ENCODE measurements at places on chromosomes 11 and 22. TPM values are rescaled to one million over a fixed set of nuclear protein-coding genes. Genes with fewer than 3 reads are reported as not detected.

GRCh38 chr22:49299821-49300231, 527.8 kb downstream of the BRD1 start:
- no peaks in the 10 kb centered on the region for H3K27me3 ChIP-seq
- H3K4me3 ChIP-seq: no peak overlapping the region
- no peak for DNase-seq
- no peaks in the 10 kb centered on the region for H3K36me3 ChIP-seq

Gene OR6M1
- not detected for total RNA-seq

GRCh38 chr11:115207166-115207591, 297.0 kb downstream of the CADM1 start:
- H3K27ac ChIP-seq: no peak overlapping the region
- no peaks in the 10 kb centered on the region for H3K4me1 ChIP-seq
- no peak overlapping the region for H3K4me3 ChIP-seq
- DNase-seq: no peak
- H3K36me3 ChIP-seq: no peaks in the 10 kb centered on the region

Gene DEAF1
- 66.3 TPM for total RNA-seq

DNA sequence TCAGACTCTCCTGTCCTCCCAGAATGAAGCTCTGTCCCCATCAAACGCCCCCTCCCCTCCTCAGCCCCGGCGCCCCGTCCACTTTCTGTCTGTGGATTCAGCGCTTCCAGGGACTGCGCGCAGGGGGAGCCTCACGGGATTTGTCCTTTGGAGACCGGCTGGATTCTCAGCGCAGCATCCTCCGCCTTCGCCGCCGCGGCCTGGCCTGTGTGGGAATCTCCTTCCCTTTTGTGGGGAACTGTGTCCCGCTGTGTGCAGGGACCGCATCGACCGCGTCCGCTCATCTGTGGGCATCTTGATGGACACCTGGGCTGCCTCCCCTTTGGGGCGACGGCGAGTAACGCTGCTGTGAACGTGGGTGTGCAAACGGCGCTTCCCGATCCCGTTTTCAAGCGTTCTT, 1.1 kb upstream of the SCT start:
- H3K4me3 ChIP-seq: peak overlapping the region; percentile 9
- peaks cover 19% of the 10 kb centered on the region for H3K27me3 ChIP-seq
- DNase-seq: no peak
- peaks cover 16% of the 10 kb centered on the region for H3K4me1 ChIP-seq
- H3K27ac ChIP-seq: peak overlapping the region; percentile 59

DNA sequence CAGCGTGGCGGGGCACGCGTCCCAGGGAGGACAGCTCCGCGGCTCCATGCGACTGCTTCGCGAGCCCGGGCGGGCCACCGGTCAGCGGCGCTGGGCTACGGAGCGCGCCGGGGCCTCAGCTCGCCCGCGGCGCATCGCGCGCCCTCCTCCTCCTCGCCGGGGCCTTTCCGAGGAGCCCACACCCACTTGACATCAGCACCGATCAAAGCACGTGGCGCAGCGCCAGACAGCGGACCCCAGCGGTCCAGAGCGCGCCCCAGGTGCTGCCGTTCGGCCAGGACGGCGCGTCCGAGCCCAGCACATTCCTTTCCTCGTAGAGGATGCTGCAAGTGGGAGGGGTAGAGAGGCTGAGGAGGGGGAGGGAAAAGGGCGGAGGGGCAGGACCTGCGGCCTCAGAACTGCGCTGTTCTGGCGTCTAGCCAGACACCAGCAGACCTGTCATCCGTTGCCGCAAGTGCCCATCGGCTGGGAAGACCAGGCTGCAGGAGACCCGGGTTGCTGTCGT, 88.6 kb downstream of the PLEKHA7 start:
- peak overlapping the region; percentile 83 for H3K27ac ChIP-seq
- peaks cover 44% of the 10 kb centered on the region for H3K27me3 ChIP-seq
- peak overlapping the region; percentile 89 for H3K4me3 ChIP-seq
- peaks cover 17% of the 10 kb centered on the region for H3K4me1 ChIP-seq

DNA sequence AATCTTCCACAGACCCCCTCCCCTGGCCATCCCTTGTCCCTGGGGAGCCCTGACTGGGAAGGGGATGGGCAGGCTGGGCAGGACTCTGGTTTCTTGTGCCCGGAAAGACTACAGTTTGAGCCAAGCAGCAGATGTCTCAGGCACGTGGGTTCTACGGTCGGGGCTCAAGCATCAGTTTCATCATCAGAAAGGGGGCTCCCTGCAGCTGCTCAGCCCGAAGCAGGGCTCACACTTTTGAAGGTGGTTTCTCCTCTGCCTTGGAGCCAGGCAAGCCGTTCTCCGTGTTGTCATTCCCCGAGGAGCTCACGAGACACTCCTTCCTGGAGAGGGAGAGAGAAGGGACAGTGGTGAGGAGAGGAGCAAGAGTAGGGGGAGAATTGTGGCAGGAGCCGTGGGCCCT, 15.8 kb downstream of the SCN4B start:
- no peaks in the 10 kb centered on the region for H3K36me3 ChIP-seq
- no peak overlapping the region for H3K27ac ChIP-seq
- H3K27me3 ChIP-seq: peaks cover 35% of the 10 kb centered on the region
- no peak for DNase-seq
- H3K4me3 ChIP-seq: no peak overlapping the region

GRCh38 chr22:38397189-38398085, 57.6 kb downstream of the KCNJ4 start:
- peak overlapping the region; percentile 37 for H3K27ac ChIP-seq
- H3K36me3 ChIP-seq: peaks cover 1% of the 10 kb centered on the region
- peaks cover 18% of the 10 kb centered on the region for H3K27me3 ChIP-seq
- peaks cover 41% of the 10 kb centered on the region for H3K4me1 ChIP-seq
- DNase-seq: peak; percentile 76

Gene RHOD
- 0.35 TPM for total RNA-seq

Gene ALDH3B2
- not detected for total RNA-seq
